Activated CD8-positive, alpha-beta T cell treated with anti-CD3 and anti-CD28 coated beads for 36 hours (primary cell): ENCODE measurements at places on chromosomes 1 and 21. TPM values are rescaled to one million over a fixed set of nuclear protein-coding genes. Genes with fewer than 3 reads are reported as not detected.

- no peak overlapping the region for H3K4me3 ChIP-seq
- DNase-seq = no peak
- no peak overlapping the region for H3K27ac ChIP-seq
- no peaks in the 10 kb centered on the region for H3K36me3 ChIP-seq
- H3K4me1 ChIP-seq = no peaks in the 10 kb centered on the region
Measured at GRCh38 chr1:38118976-38119375, 72.4 kb upstream of the POU3F1 start.

- no peaks in the 10 kb centered on the region for H3K4me1 ChIP-seq
- no peaks in the 10 kb centered on the region for H3K36me3 ChIP-seq
- H3K27me3 ChIP-seq = no peaks in the 10 kb centered on the region
- no peak for DNase-seq
- no peak overlapping the region for H3K27ac ChIP-seq
- H3K4me3 ChIP-seq = no peak overlapping the region
Measured at GRCh38 chr1:203215573-203215972, 13.9 kb downstream of the CHIT1 start.

- peak; percentile 9 for DNase-seq
- peaks cover 38% of the 10 kb centered on the region for H3K4me1 ChIP-seq
- no peak overlapping the region for H3K4me3 ChIP-seq
- no peak overlapping the region for H3K27ac ChIP-seq
- no peaks in the 10 kb centered on the region for H3K36me3 ChIP-seq
Measured at GRCh38 chr1:8094481-8095241, 68.6 kb upstream of the ERRFI1 start.

Gene RNF207
- total RNA-seq = 4.9 TPM

Gene YBX1
- total RNA-seq = 1,417 TPM
